ENCODE measurements at places on chromosomes 3 and 15.

GRCh38 chr15:25481208-25481859 is 42.5 kb upstream of the UBE3A start:
- DNase-seq: peak; percentile 14

DNA sequence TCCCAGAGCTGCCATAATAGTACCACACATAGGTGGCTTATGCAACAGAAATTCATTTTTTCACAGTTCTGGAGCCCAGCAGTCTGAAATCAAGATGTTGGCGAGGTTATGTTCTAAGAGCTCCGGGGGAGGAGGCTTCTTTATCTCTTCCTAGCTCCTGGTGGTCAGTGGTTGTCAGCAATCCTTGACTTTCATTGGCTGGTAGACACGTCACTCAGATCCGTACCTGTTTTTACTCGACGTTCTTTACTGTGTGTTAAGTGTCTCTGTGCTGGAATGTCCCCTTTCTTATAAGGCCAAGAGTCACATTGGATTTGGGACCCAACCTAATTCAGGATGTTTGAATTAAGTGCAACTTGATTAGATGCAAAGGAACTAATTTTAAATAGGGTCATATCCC is 218.5 kb upstream of the CNTN3 start:
- DNase-seq: no peak

DNA sequence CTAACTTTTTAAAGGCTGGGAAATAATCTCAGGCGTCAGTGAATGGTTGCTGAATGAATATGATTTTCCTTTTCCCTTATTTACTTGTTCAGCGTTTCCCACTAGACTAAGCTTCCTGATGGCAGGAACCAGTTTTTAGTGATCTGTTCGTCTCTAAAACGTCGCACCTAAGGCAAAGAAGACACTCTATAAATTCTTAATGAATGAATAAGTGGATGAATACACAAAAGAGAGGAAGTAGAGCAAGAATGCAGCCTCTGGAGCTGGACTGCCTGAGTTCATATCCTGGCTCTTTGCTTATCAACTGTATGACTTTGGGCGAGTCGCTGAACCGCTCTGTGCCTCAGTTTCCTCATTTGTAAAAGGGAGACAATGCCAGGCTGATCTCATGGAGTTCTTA is 38.7 kb downstream of the WNT7A start:
- DNase-seq: no peak

GRCh38 chr15:72369964-72370363 is 5.8 kb downstream of the HEXA start:
- DNase-seq: no peak

DNA sequence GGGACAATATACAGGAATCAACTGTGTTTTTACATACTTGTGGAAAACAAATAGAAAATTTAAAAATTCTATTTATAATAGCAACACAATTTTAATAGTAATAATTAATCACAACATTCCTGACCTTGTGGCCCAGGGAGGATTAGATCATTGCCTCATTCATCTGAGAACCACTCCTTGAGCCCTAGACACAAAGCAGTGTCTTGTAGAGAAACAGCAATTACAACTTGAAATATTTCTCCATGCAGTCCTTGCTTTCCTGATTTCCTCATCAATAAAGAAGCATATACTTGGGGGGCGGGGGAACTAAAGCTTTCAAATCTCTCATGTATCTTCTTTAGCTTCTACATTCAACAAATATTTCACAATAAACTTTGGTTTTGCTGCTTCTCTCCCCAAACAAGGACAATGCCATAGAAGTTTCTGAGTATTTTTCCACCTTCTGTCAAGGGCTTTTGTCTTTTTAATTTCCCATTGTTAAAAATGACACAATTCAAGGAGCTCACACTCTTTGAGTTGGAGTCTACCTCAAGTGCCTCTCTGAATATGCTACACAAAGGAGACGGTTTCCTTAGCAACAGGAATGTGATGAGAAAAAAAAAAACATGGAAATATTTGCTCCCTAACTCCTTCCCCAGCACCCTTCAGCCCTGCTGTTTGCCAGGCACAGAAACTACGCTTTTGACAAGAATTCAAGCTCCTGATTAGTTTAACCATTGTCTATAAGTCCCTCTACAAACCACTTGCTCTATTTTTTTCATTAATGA is 118.8 kb downstream of the ARPP21 start:
- no peak for DNase-seq

GRCh38 chr3:100104817-100105413 is 9.4 kb downstream of the FILIP1L start:
- DNase-seq: no peak

- DNase-seq: no peak
Observed at GRCh38 chr15:57824186-57824585, 117.7 kb downstream of the POLR2M start.

DNA sequence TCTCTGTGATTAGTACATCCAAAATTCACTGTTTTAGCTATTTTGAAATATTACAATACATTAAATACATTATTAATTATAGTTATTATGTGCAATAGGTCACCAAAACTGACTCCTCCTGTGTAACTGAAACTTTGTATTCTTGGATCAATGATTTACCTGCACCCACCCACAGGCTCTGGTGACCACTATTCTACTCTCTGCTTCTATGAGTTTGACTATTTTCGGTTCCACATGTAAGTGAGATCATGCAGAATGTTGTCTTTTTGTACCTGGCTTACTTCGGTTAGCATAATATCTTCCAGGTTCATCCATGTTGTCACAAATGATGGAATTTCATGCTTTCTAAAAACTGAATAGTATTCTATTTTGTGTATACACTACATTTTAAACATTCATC is 43.8 kb downstream of the SLC2A2 start:
- DNase-seq: no peak

DNA sequence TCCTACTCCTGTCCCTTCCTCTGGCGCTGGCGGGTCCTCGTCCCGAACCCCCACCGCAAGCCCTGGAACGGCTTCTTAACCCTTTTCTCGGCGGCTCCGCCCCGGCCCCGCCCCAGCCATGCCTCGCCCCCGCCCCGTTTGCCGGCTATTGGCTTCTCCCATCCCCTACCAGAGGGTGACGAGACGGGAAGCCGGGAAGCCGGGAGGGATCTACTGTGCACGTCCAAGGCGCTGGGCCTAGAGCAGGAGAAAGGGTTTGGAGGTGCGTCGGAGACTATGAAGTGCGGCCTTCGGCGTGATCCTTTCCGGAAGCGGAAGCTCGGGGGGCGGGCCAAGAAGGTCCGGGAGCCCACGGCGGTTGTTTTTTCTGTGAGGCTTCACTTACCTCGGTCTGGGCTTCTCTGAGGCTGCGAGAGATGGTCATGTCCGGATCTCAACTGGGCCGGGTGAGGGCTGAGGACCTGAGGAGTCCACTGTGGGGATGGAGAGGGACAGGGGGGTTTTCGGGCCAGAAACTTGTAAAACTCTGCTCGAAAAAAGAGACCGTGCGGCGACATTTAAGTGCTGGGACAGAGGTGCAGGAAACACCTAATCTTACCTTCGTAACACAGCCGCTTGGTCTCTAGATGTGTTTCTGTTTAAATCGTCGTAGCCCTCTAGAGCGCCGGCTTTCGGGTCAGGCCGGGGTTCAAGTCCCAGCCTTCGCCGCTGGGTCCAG is 21.4 kb downstream of the ROPN1B start:
- peak; percentile 94 for DNase-seq

GRCh38 chr3:178129109-178129508 is 407.1 kb upstream of the KCNMB2 start:
- no peak for DNase-seq

- DNase-seq: no peak
Observed at GRCh38 chr3:46665763-46666452, 27.6 kb downstream of the ALS2CL start.

DNA sequence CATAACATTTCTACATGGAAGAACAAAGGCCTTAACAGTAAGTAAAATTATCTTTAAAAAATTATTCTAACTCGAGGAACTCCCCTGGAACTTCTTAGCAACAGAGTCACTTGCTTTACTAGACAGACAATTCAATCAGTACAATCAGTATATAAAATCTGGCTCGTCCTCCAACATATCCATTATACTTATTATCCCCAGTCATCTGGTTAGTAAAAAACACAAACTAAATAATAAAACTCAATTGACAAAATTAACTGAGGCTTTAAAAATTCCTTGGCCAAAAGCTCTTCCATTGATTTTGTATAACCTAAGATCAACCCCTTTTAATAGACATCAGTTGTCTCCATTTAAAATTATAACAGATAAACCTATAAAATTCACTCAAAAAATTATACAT is 105.6 kb downstream of the MYRIP start:
- DNase-seq: no peak

DNA sequence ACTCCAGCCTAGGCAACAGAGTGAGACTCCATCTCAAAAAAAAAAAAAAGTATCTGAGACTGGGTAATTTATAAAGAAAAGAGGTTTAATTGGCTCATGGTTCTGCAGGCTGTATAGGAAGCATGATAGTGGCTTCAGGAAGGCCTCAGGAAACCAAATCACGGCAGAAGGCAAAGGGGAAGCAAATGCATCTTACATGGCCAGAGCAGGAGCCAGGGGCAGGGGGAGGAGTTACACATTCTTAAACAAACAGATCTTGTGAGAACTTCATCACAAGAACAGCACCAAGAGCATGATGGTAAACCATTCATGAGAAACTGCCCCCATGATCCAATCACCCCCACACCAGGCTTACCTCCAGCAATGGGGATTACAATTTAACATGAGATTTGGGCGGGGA is 37.2 kb downstream of the ACAP2 start:
- DNase-seq: no peak
